ENCODE measurements at places on chromosomes 12 and 14. TPM values are rescaled to one million over a fixed set of nuclear protein-coding genes. Genes with fewer than 3 reads are reported as not detected.

DNA sequence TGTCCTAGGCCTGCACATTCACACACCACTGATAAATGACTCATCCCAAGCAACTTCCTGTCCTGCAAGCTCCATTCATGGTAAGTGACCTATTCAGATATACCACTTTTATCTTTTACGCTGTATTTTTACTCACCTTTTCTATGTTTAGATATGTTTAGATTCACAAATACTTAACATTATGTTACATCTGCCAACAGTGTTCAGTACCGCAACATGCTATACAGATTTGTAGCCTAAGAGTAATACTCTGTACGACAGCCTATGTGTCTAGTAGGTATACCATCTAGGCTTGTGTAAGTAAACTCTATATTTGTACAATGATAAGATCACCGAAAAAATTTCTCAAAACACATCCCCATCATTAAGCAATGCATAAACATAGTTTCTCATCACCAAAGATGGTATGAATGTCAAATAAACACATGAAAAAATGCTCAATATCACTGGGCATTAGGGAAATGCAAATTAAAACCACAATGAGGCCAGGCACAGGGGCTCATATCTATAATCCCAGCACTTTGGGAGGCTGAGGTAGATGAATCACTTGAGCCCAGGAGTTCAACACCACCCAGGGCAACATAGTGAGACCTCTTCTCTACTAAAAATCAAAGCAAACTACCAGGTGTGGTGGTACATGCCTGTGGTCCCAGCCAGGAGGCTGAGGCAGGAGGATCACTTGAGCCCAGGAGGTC lies 20.7 kb downstream of the ATXN2 start:
- DNase-seq: no peak

GRCh38 chr14:99136401-99136800 lies 135.6 kb downstream of the BCL11B start:
- peak; percentile 15 for DNase-seq

- peak; percentile 38 for DNase-seq
Observed at GRCh38 chr14:68747393-68747792, 45.5 kb downstream of the ZFP36L1 start.

DNA sequence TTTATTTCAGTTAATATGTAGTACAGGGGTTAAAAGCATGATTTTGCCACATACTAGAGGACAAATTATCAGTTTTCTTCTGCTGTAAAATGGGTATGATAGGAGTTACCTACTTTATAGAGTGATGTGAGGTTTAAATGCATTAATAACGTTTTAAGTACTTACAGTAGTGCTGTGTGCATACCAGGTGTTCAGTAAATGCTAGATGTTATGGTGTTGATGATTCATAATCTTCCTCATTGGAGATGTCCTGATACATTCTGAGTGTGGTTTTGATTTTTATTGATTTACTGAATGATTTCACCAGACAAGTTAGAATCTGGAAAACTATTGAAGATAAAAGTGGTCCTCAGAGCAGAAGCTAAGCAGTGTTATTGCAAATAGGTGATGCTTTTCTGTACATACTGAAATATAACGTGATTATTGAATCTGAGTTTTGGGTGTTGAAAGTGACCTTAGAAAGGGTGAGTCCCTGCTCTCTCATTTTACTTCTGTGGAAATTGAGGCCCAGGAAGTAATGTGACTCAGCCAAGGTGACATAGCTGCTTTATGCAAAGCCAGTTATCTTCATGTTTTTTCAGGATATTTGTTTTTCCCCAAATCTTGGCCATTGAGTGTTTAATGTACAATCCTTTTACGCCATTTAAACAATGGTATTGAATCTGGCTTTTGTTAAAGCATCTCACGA lies 54.7 kb downstream of the VRK1 start:
- DNase-seq: no peak

- DNase-seq: peak; percentile 67
Observed at GRCh38 chr14:55897031-55897430, 221.2 kb upstream of the PELI2 start.

GRCh38 chr12:110112335-110112660 lies 11.9 kb upstream of the IFT81 start:
- DNase-seq: no peak

Gene AVPR1A
- total RNA-seq: 5.4 TPM

Gene IL31
- not detected for total RNA-seq
